ENCODE measurements at places on chromosomes 3 and 15.

DNA sequence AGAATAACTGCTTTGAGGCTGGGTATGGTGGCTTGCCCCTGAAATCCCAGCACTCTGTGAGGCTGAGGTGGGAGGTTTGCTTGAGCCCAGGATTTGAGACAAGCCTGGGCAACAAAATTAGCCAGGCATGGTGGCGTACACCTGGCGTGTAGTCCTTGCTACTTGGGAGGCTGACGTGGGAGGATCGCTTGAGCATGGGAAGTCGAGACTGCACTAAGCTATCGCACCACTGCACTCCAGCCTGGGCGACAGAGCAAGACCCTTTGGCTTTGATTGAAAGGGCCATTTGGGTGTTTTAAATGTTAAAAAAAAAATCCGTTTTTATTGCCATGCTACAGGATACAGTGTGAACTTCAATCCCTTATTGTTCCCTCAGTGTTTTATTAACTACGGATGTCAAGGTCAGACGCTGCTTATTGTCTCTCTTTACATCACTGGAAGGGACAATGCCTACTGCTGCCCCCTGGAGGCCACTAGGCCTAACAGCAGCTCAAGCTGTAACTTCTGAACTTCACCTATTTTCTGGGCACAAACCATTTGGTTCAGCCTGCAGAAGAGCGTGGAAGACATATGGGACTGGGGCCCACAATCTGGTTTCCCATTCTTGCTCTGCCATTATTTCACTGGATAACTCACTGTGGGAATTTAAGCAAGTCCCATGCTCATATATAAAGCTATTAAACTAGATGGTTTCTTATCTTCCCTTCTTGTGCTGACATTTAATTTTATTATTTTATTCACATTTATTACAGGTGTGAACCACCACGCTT, 15.3 kb upstream of the IREB2 start:
- peak; percentile 75 for DNase-seq

- no peak for DNase-seq
Measured at GRCh38 chr3:122325769-122326168, 721 bp downstream of the CSTA start.

GRCh38 chr3:149003653-149004305, 12.4 kb downstream of the GYG1 start:
- DNase-seq = no peak

DNA sequence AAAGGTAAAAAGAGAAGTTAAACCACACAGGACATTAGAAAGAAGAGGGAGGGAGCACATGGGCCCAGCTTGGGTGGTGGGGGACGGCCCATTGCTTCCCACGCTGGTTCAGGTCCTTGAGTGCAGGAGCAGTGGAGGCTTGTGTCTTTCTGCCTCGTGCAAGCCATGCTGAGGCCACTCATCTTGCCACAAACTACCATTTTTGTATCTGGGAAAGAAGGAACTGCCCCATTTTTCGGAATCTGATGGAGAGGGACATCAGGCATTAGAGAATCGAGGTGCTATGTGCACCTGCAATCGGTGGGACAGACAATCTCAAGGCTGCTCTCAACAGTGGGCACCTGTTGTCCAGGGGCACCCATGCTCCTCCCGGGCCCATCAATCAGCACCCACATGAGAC, 234.5 kb downstream of the KLF13 start:
- no peak for DNase-seq

DNA sequence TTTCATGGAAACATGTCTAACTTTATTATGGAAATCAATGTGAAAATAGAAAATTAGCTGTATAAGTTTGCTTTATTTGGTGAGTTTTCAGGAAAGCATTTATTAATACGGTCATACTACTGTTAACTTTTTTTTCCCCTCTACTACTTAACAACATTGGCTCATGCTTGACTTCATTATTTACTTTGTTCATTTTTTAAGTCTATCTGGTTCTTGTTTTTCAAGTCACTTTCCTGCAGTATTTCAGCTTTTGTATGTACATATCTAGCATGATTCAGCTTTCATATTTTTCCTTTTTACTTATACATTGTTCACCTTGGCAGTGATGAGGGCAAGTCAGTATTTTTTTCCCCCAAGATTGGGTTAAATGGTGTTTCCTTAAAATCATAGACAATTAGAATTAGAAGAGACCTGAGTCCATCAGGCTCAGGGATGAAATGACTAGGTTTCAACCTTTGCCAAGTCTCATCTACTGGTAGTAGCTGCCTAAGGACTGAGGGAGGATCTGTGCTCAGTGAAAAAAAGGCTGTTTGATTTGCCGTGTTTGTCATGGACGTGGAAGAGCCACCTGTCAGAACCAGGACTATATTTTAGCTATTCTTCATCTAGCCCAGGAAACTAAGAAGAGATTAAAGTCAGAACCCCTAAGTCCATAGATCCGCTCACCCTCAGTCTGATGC, 15.4 kb downstream of the TMOD3 start:
- peak; percentile 38 for DNase-seq

DNA sequence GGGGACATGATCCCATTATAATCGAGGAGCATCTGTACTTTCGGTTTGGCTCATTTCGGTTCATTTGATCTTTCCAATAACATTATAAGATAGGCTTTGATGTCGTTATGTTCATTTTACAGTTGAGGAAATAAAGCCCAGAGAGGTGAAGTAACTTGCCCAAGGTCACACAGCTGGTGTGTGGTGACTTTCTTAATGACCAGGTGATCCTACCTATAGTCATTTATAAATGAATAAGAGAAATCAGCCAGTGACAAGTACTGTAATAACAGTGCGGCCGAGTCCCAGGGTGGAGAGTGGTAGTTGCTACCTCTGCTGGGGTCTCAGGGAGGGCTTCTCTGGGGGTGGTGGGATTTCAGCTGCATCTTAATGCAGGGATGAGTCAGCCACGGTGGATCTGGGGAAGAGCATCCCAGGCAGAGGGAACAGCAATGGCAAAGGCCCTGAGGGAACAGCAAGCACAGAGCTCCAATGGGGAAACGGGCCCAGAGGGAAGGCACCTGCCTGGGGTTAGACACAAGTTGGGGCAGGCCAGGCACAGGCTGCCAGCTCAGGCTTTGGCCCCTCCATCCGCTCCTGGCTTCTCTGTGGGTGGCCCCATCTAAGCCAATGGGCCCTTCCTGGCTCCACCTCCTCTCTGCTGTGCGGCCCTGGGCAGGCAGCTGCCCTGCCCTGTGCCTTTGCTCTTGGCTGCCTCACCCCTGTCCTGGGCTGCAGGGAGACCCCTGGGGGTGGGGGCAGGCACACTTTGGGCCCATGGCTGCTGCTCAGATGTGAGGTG, 1.1 kb upstream of the FBLN2 start:
- no peak for DNase-seq

DNA sequence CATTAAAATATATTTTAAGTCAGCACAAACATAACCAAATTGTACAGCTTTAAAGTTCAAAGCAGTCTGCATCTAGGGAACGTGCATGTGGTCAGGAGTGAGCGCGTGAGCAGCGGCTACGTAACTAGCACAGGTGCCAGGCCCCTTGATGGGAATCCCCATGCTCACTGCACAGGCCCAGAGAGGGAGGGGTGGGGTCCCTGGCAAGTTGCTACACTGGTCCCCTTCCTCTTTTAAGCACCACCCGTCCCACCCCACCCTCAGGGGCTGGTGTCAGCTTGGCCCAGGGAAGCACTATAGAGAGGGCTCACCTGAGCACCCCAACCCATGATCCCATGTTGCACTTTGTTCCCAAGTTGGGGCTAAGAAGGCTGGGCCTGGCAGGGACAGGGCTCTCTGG, 835 bp upstream of the GMPPB start:
- DNase-seq = no peak

- DNase-seq = peak; percentile 78
Measured at GRCh38 chr3:99651531-99651930, 13.1 kb downstream of the COL8A1 start.

DNA sequence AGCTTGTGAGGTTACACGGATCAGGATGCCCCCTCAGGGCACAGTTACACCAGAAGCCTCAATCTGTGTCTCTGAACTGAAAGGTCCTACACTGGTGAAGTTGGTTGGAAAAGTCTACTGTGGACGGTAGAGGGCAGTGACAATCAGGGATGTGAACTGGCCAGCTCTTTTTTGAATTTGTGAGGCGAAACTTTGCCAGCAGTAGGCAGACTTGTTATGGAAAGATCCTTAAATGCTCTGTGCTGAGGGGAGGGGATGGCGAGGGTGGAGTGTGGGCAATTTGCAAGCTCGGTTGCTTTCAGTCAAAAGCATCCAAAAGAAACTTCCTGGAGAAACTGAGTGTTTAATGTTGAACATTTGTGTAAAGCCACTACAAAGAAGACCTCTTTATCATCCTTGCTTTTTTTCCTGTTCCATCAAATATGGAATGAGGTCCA, 127.4 kb upstream of the ABHD17C start:
- peak; percentile 96 for DNase-seq

DNA sequence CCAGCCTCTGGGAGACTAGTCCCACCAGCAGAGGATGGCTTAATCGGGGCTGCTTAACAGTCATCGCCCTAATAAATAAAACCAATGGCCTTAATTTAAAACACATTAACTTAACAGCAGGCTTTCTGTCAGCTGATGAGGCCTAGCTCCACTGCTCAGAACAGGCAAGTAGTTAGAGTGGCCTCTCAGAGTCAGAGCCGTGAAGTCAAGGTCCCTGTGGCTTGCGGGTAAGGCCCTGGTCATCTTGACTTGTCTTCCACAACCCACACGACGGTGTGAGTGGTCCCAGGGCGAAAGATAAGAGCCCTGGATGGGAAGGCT, 11.8 kb downstream of the XXYLT1 start:
- DNase-seq = no peak

- DNase-seq = no peak
Measured at GRCh38 chr3:105561876-105562275, 195.2 kb downstream of the ALCAM start.

DNA sequence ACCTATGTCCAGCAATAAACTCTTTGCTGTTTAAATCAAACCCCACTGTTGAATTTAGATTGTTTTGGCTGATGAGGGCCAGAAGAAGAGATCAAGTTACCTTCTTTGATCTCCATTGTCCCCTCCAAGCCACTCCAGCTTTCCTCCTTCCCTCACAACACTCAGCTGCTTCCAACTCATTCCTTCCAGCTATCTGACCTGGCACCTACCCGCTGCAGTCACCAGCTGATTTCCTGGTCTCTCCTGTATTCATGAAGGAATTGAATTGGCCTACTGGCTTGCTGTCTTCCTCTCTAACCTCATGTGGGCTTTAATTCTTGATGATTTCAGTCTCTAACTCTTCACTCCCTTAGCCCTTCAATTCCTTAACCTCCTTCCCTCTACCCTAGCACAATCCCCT, 40.8 kb upstream of the ABHD17C start:
- no peak for DNase-seq

GRCh38 chr3:31725976-31726375, 193.3 kb downstream of the STT3B start:
- DNase-seq = no peak

GRCh38 chr3:2567451-2567850, 468.8 kb downstream of the CNTN4 start:
- DNase-seq = no peak

GRCh38 chr3:48299746-48300712, 33.4 kb downstream of the SPINK8 start:
- peak; percentile 23 for DNase-seq

DNA sequence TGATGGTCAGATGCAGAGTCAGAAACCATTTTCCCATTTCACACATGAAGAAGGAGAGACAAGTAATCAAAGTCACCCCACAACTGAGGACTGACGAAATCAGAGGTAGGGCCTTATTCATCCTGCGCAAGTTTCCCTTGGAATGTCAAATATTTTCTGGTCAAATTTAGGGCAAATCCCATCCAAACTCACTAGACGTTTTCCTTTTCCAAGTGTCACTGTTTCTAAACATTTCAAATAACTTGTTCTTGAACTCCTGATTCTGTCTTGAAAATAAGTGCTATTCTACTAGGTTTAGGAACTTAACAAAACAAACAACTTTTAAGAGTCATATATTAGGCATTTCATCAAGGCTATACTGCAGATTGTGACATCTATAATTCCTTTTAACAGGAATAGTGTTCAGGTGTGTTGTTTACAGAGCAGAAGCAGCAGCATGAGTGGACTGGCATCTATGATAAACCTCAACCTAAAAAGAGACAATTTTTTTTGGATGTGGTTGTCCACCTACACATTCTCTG, 40.7 kb downstream of the SUMF1 start:
- DNase-seq = peak; percentile 39

DNA sequence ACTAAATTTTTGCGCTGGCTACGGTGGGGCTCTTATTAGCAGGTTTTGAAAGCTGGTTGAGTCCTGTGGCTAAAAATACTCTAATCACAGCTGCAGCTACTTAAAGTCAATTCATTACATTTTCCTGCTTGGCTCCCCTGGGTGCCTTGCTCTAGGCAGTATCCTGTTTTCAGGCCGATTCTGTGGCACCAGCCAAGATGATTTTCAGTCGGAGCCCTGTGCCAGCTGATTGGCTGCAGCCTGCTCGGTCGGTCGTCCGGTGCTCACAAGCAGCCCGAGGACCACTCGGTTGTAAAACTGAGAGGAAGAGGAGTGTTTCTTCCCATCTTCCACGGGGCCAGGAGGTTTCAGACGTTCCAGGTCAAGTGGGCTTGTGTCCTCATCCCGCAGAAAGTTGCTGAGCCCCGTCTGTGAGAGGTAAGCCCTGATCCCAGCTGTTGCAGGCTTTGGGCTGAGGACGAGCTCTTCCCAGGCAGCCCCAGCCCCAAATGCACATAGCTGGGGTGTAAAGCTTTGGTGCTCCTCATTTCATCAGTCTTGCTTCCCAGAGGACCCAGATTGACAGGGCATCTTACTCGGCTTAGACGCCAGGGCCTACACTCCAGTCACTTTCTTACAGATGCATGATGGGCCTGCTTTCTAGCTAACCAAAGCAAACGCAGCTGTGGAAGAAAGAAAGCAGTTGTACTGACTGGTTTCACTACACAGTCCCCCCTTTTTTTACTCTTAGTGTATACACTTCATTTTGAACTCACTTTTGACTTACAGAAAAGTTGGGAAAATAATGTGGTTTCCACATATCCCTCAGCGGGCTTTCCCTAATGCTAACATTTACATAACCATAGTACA, 15.9 kb downstream of the LYSMD4 start:
- DNase-seq = peak; percentile 14

- DNase-seq = no peak
Measured at GRCh38 chr3:14774431-14774830, 44.3 kb upstream of the FGD5 start.

DNA sequence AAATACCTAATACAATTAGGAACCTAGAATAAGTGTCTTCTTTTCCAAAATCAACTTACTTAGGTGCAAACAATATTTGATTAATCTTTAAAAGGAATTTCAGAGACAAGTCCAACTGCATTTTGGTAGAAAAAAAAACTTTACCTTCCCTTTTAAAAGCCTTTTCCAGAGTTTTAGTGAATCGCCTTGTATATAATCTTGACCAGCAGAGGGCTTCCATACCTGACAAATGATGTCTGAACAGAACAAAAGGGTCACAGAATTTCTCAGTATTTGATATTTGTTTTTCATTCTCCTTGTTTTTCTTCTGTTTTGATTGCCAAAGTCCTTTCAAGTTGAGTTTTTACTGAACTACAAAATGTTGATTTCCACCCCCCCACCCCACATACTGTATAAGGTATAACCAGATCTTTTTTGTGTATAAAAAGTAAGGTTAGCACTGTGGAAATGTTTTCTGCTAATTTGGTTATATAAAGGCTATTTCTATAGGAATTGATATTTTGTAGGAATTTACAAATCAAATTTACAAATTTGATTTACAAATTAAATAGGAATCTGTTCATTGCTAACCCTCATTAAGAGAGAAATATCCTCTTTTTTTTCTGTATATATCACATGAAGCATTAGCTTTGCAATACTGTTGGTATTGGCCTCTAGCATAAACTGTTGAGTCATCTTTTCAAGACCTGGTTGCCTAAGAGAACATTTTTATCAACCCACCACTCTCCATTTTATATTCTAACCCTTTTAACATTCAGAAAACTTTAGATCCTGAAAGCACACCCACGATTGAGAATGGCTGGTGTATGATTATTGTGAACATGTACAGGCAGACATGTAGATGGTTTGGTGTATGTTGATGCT, 464.1 kb upstream of the RARB start:
- peak; percentile 62 for DNase-seq

All from cardiac fibroblast (primary cell).